ENCODE measurements at places on chromosomes 11 and 22.

DNA sequence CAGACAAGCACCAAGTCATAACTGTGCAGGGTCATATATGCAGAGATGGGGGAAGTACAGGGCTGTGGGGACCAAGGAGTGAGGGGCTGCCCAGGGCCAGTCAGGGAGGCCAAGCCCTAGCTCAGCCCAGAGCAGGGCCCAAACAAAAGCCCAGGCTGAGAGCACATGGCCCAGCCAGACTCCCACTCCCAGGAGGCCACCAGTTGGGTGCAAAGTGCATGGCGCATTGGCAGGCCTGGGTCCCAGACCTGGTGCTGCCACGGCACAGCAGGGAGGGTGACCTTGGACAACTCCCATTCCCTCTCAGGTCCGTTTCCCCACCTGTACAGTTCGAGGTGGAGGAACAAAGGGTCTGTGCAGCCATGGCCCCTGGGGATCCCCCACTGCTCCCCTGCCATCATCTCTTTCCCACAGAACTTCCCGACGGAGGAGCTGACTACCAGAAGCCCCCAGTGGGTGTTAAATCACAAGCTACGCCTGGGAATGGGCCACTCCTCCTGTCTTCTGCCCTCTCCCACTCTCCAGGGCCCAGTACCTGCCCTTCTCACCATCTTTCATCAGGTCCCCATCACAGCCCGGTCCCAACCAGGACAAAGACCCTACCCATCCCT is 608 bp downstream of the NIPSNAP1 start:
- peak; percentile 25 for DNase-seq

GRCh38 chr11:17635551-17635938 is 83.8 kb upstream of the MYOD1 start:
- DNase-seq, result no peak

- no peak for DNase-seq
These were observed 427.3 kb upstream of the CHORDC1 start for GRCh38 chr11:90650153-90650552.

DNA sequence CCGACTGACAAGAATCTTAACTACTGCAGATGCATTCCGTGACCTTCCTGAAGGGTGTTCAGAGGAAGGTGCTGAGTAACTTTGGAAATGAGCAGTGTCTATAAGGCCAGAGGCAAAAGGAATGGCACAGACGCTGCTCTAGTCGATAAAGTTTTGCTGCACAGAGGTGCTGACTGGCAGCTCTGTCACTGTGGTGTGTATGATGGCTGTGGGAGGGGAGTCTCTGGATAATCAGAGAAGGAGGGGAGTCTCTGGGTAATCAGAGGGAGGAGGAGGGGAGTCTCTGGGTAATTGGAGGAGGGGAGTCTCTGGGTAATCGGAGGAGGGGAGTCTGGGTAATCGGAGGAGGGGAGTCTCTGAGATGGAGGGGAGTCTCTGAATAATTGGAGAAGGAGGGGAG is 18.4 kb downstream of the PTDSS2 start:
- DNase-seq, result no peak

DNA sequence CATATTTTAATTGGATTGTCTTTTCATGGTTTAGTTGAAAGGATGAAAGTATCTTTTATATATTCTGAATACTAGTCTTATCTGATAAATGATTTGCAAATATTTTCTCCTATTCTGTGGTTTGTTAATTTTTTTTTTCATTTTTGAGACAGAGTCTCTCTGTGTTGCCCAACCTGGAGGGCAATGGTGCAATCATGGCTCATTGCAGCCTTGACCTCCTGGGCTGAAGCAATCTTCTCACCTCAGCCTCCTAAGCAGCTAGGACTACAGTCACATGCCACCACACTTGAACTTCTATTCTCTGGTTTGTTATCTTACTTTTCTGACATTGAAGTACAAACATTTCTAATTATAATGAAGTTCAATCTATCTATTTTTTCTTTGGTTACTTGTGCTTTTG is 30.0 kb upstream of the FAR1 start:
- peak; percentile 55 for DNase-seq

- peak; percentile 98 for DNase-seq
These were observed at the start of gene MIF for GRCh38 chr22:23893945-23894709. MIF (plus strand) TSS chr22:23894383; CDS start chr22:23894475, 92 bp downstream.

- no peak for DNase-seq
These were observed 438.4 kb upstream of the CHORDC1 start for GRCh38 chr11:90661233-90661632.

DNA sequence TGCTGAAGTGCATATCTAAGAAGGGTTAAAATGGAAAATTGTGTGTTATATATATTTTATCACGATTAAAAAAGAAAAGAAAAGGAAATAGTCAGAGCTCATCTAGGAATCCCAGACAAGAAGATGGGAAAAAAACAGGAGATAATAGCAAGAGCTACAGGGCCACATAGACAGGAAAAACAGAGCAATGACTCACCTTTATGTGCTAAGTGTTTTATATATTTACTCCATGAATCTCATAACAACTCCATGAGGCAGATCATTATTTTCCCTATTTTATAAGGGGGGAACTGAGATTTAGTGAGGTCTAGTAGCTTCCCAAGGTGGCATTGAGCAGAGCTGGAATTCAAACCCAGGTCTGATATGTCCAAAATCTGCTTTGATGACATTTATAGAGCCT is 18.1 kb upstream of the ELF5 start:
- no peak for DNase-seq

DNA sequence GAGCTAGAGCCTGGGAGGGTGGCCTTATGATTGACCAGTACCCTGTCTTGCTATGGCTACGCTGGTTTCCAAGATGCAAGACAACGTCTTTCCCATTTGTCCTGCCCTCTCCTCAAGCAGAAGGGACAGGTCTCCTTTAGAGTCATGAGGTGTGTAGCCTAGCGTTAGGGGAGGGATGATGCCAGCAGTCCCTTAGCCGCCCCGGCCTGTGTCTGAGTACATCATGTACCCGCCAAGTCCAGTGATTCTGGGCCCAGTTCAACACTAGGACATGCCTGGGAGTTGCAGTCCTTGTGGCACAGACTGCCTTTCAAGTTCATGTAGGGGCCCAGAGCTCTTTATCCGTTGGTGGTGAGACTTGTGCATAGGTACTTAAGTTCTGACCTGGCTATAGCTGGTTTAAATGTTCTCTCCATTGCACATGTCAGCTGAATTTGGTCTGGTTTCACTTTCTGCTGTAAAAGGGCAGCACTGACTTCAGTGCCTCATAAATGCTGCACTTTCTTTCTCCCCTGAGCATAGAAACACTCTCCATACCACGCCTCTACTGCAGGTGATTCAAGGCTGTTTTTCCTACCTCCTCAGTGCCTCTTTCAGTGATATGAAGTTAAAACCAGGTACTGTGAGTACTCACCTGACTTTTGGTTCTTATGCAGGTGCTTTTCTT is 151.1 kb downstream of the METTL15 start:
- no peak for DNase-seq

DNA sequence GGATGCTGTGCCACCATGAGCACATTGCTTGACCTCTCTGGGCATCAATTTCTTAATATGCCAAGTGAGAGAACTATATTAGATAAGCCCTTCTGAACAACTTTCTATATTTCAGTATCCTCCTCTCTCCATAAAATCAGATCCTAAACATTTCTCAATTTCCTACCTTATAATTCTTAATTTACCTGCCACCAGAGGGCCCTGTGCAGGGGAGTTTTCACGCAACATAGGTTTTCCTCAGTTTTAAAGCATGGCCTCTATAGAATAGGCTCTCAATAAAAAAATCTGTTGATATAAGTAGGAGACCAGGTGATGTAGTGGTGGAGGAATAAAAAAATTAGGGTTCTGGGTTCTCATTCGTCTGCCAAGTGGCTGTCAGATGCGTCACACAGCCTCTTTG is 83.7 kb upstream of the DBX1 start:
- peak; percentile 11 for DNase-seq

All from hematopoietic multipotent progenitor cell treated with erythropoietin and hydrocortisone succinate and interleukin-3 and kit ligand, for 4 days (in vitro differentiated cells).